ENCODE measurements at places on chromosomes 13 and 19.

DNA sequence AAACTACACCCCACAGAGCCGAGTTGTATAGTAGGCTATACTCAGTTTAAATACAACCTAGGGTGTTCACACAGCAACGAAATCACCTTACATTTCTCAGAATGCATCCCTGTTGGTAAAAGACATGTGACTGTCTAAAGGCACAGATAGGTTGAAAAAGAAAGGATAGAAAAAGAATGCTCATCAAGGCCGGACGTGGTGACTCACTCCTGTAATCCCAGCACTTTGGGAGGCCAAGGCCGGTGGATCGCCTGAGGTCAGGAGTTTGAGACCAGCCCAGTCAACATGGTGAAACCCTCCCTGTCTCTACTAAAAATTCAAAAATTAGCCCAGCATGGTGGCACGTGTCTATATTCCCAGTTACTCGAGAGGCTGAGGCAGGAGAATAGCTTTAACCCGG is 3.8 kb upstream of the IL17D start:
- no peak for DNase-seq

DNA sequence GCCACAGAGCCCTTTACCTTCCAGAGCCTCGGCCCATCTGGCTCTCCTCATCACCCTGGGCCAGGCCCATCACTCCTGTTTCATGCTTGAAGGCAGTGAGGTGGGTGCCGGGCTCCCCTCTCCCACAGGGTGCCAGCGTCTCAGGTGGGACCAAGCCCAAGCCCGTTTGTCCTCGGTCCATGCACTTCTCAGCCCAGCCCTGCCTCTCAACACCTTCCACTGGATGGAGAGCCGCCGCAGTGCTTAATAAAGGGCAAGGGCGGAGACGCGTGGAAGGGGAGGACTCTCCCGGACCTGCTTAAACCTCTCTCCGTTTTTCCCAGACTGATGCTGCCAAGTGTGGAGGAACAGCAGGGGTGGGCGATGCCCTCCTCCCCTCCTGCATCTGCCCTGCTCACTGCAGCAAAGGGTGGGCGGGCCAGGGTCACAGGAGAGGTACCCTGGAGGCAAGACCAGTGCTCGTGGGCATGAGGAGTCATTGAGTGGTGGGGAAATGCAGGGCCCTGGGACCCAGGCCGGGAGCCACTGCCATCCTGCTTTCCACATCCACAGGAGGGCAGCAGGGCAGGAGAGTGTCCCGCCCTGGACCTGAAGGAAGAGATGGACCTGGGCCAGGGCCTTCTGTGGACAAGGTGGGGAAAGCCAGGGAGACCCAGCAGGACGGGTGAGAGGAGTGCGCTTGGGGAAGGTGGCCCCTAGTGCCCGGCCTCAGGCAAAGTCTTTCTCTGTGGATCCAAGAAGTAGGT is 9.7 kb upstream of the ATP11A start:
- no peak for DNase-seq

- DNase-seq, result no peak
Measured at GRCh38 chr13:106121173-106121754, 414.2 kb downstream of the EFNB2 start.

GRCh38 chr13:36158611-36159010 is 27.4 kb upstream of the DCLK1 start:
- DNase-seq, result no peak

GRCh38 chr13:28817204-28817603 is 2.9 kb upstream of the MTUS2 start:
- DNase-seq, result no peak

DNA sequence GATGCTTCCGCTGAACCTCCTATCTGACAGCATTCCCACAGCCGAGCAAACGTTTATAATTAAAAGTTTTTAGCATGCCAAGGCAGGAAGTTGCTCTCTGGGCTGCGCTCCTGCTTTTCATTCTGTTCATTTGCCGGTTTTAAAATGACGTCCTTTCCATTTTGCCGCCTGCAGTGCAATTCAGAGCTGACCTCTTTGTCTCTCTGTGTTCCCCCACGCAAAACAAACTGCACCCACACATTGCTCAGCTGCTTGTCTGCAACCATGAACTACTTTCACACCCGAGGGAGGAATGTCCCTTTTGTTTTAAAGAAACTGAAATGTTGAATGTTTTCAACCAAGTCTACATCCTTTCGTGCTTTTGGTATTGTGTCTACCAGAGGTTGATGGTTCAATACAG is 416.5 kb downstream of the EFNB2 start:
- DNase-seq, result no peak

GRCh38 chr19:45477713-45478453 is 10.1 kb downstream of the FOSB start:
- no peak for DNase-seq

- no peak for DNase-seq
Measured at GRCh38 chr13:89610331-89610730, 1737.2 kb upstream of the MIR17HG start.

DNA sequence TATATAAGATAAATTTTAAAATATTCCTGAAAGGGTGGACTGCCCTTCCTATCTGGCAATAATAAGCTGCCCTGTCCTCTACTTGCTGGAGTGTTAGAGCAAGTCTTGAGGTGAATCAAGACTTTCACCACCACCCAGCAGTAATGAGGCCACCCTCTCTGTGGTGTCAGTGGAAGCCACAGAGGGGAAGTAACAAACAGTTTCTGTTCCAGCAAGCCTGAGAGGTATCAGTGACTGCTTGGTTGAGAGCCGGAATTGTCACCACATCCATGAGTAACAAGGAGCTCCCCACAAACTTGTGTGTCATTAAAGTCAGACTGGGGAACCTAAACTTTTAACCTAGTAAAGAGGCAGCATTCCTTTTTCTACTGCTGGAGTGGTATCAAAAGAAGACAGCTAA is 532.7 kb upstream of the SPRY2 start:
- DNase-seq, result no peak

DNA sequence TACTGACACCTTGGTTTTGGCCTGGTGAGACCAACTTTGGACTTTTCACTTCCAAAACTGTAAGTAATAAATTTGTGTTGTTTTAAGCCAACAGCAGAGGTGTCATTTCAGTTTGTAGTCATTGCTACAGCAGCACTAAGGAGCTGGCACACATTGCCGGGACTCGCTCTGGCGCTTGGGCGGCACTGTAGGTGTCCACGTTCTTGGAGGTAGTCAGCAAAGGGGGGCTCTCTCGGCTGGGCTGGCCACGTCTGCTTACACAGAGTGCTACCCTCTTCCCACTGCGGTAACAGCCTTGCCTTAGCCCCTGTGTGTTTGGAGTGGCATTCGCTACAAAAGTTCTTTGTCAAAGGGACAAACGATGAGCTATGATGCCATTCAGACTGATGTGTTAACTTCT is 44.7 kb downstream of the HTR2A start:
- no peak for DNase-seq

GRCh38 chr19:20162821-20163220 is 4.2 kb upstream of the ZNF486 start:
- DNase-seq, result no peak

GRCh38 chr13:47896546-47896945 is 104.5 kb downstream of the SUCLA2 start:
- no peak for DNase-seq

DNA sequence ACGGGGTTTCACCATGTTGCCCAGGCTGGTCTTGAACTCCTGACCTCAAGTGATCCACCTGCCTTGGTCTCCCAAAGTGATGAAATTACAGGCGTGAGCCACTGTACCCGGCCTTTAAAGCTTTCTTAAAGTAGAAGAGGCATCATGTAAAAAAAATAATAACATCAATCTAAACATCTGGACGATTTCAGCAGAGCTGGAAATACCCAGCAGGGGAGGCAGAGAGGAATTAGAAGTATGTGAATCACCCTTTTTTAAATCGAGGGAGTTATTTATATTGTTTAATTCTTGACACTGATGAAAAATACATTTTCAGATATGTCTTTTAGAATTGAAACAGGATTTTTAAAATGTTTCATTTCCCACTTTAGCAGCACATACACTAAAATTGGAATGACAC is 37.4 kb upstream of the MTIF3 start:
- no peak for DNase-seq

- no peak for DNase-seq
Measured at GRCh38 chr19:3981373-3981735, 3.9 kb downstream of the EEF2 start.

DNA sequence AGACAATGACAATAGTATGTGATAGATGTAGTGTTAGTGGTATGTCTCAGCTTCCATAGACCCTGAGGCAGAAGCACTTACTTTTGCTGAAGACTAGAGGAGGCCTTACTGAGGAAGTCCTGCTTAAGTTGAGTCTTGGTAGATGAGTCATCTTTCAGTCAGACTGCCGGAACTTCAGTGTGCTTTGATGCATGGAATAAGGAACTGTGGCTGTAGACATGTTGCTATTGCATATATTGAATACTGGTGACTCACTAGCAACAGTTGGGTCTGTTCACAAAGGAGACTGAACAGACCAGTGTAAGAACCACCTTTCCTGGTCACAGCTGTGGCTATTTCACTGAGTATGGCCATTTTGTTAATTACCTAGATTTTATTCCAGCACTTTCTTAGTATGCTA is 1000.6 kb downstream of the OLFM4 start:
- DNase-seq, result no peak

GRCh38 chr19:36215276-36216123 is 594 bp downstream of the ZNF146 start:
- no peak for DNase-seq

Measured in stimulated activated CD4-positive, alpha-beta T cell treated with anti-CD3 and anti-CD28 coated beads, TNF-alpha, amount 100 ng/mL, for 1 hour (primary cell).